Type B pancreatic cell (in vitro differentiated cells): ENCODE measurements at places on chromosomes 1 and 21. TPM values are rescaled to one million over a fixed set of nuclear protein-coding genes. Genes with fewer than 3 reads are reported as not detected.

DNA sequence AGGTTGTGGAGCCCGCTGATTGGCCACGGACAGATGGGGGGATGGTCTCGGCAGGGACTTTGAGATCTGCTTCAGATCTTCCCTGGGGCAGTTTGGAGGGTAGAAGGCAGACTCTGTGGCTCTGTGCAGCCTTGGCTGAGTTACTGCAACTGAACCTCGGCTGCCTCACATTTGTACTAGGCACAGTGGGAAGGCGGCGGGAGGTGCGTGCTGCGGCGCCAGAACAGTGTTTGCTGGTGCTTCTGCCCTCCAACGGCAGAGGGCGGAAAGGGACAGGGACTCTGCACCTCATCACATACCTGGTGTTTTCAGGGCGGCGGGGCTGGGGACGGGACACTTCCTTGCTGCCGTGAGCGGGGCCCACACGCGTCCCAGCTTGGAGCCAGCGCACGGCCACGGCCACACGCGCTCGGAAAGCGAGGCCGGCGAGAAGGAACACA, 26.2 kb downstream of the SLC66A1 start:
- H3K4me1 ChIP-seq: peaks cover 20% of the 10 kb centered on the region
- H3K4me3 ChIP-seq: peak overlapping the region; percentile 67
- H3K27ac ChIP-seq: peak overlapping the region; percentile 75
- no peaks in the 10 kb centered on the region for H3K27me3 ChIP-seq
- DNase-seq: no peak

Gene PARK7
- total RNA-seq: 206 and 279 TPM in 2 replicates

GRCh38 chr21:34158866-34159835, 85.8 kb downstream of the MRPS6 start:
- H3K4me3 ChIP-seq: no peak overlapping the region
- H3K4me1 ChIP-seq: no peaks in the 10 kb centered on the region
- no peaks in the 10 kb centered on the region for H3K27me3 ChIP-seq
- no peak for DNase-seq
- H3K27ac ChIP-seq: no peak overlapping the region

Gene KCNJ6
- total RNA-seq: 2.1 and 3.7 TPM in 2 replicates

DNA sequence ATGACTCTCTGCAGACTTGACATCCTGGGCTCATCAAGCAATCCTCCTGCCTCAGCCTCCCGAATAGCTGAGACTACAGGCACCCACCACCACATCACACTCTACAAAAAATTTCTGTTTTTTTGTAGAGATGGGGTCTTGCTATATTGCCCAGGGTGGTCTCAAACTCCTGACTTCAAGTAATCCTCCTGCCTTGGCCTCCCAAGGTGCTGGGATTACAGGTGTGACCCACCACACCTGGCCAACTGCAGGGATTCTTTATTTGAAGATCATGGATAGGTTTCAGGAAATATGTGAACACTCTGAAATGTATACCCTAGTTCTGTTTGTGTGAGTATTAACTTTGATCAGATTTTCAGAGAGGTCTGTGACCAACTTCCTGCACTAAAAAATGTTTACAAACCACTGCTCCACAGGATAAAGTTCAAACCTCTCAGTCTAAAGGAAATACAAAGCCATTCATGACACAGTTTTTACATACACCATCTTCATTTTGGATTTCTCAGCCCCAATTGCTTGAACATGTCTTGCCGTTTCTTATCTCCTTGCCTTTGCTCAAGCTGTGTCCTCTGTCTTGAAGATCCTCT, 252.3 kb upstream of the FGGY start:
- no peaks in the 10 kb centered on the region for H3K27me3 ChIP-seq
- H3K36me3 ChIP-seq: no peaks in the 10 kb centered on the region
- no peak overlapping the region for H3K27ac ChIP-seq
- DNase-seq: no peak
- no peak overlapping the region for H3K4me3 ChIP-seq

GRCh38 chr1:152035539-152036266, 1.1 kb downstream of the S100A11 start:
- peak overlapping the region; percentile 89 for H3K4me3 ChIP-seq
- peaks cover 24% of the 10 kb centered on the region for H3K36me3 ChIP-seq
- DNase-seq: no peak
- H3K27ac ChIP-seq: peak overlapping the region; percentile 95
- peaks cover 26% of the 10 kb centered on the region for H3K4me1 ChIP-seq
- H3K27me3 ChIP-seq: no peaks in the 10 kb centered on the region

- H3K4me1 ChIP-seq: no peaks in the 10 kb centered on the region
- no peak for DNase-seq
- no peak overlapping the region for H3K4me3 ChIP-seq
These were observed 20.9 kb downstream of the FAM3B start for GRCh38 chr21:41337515-41337914.

GRCh38 chr1:38973659-38974437, 17.2 kb upstream of the AKIRIN1 start:
- no peak overlapping the region for H3K27ac ChIP-seq
- H3K4me1 ChIP-seq: peaks cover 4% of the 10 kb centered on the region
- no peaks in the 10 kb centered on the region for H3K36me3 ChIP-seq
- H3K27me3 ChIP-seq: no peaks in the 10 kb centered on the region
- H3K4me3 ChIP-seq: no peak overlapping the region
- no peak for DNase-seq
